NCI-H1930 (cell line): ENCODE measurements at places on chromosomes 16 and 17.

DNA sequence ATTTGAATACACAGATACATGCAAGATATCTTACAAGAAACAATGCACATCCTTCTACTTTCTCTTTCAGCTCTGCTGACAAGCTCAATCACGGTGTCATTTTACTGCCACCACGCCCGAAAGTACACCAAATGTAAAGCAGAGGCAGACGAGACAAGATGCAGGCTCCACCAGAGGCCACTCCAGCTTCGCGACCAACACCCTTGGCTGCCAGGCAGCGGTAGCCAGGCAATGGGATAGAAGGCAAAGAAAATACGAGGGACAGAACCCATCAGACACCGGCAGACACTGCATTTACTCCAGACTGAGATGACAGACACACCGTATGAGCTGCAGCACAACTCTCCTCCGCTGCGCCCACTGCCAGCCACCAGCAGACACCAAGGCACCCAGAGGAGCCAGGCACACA is 41.0 kb downstream of the USP22 start:
- no peak for DNase-seq

DNA sequence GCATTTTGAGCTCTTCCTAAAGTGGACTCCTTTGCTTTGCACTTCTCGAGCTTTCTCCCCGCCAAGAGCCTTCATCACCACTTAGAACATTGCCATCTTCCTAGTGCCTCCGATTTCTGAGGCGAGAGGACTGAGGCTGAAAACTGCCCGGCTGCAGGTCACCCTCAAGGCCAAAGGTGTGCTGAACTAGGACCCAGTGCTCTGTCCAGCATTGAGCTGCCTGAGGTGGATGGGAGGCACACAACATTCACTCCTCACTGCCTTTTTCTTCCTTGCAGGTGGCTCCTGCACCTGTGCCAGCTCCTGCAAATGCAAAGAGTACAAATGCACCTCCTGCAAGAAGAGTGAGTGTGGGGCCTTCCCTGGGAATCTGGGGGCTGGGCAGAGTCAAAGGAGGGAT is 5.4 kb downstream of the MT1A start:
- DNase-seq = no peak

- no peak for DNase-seq
Observed at GRCh38 chr17:16351831-16352230, 1.4 kb downstream of the CENPV start.

- no peak for DNase-seq
Observed at GRCh38 chr16:87345726-87346424, 28.7 kb upstream of the C16orf95 start.

- DNase-seq = no peak
Observed at GRCh38 chr17:17941015-17941414, 31.2 kb downstream of the TOM1L2 start.

GRCh38 chr16:85293904-85294642 is 181.8 kb upstream of the CIBAR2 start:
- DNase-seq = no peak

DNA sequence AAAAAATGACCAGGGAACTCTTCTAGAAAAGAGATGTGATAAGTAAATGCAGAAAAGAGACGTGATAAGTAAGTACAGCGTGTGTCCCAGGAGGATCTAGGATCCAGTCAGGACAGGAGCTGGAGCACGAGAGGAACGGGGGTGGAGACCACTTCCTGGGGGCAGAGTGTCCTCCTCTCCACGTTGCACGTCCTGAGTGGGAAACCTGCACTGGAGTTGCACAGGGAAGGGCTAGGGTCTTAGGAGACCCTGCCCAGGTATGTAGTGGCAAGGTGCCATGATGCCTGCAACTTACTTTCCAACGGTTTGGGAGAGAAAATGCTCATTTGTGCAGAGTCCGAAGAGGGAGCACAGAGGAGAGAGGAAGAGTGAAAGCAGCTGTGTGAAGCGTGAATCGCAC is 55.8 kb downstream of the RNF213 start:
- no peak for DNase-seq

GRCh38 chr17:43766413-43767052 is 7.9 kb upstream of the SOST start:
- DNase-seq = no peak

DNA sequence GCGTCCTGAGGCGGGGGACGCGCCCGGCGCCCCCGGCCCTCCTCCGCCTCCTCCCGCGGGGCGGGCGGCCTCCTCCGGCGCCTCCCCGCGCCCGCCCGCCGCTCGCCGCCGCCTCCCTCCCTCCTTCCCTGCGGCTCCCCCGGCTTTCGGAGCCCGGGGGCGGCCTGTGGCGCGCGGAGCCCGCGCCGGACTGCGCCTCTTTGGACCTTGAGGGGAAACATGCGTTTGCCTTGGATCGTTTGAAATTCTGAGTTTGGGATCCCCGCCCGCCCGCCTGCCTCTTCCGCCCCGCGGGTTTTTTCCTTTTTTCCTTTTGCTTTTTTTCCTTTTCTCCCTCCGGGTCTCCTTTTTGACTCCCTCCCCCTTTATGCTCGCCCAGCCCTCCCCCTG is 390 bp downstream of the ZNRF1 start:
- no peak for DNase-seq

- DNase-seq = no peak
Observed at GRCh38 chr16:56930486-56931270, 1.3 kb upstream of the HERPUD1 start.

GRCh38 chr17:58531661-58532554 is 17.5 kb upstream of the MTMR4 start:
- DNase-seq = peak; percentile 45

DNA sequence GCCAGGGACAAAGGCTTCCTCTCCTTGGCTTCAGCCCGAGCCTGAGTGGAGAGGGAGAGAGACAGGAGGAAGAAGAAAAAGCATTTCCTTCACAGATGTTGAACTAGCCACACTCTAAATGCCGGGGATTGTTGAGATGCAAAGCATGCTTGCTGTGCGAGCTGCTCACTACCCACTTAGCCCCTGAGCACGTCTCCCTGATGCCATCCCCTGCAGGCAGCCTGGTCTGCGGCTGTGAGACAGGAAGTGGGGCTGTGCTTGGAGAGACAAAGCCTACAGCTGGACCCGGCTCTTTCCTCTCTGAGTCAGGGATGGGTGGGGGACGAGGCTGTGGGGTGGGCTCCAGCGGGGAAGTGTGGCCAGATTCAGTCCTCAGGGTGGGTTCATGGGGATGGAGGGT is 13.7 kb downstream of the WNT9B start:
- no peak for DNase-seq

DNA sequence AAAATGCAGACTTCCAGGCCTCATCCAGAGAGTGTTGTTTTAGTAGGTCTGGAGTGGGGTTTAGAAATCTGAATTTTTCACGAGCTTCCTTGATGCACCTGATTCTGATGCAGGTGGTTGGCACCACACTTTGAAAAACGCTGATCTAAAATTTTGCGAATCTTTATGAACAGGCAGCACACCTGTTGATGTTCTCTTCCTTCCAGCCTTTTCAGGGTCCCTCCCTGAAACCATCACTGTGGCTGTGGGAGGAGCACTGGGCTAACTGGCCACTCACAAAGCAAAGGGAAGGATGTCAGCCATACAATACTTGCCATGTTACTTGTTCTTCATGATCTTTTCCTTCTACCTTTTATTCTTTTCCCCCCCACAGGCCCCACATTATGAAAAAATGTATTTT is 14.2 kb downstream of the LDAF1 start:
- no peak for DNase-seq

DNA sequence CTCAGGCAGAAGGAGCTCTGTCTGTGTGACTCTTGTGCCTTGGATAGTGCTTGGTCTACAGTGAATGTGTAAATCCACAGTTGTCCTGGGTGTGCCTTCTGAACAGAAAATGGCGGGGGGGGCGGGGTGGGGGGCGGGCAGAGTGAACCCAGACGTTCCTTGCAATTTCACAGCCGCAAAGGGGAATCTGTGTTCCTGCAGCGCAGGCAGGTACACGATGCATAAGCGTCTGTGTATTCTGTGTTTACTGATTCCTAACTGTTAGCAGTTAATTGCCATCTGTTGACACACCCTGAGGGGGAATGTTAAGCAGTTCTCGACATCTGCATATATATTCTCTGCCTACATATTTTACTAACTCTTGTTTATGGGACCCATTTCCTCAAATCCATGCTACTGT is 123.5 kb upstream of the ZFHX3 start:
- DNase-seq = peak; percentile 7

- no peak for DNase-seq
Observed at GRCh38 chr17:57562184-57562698, 182.9 kb downstream of the CCDC182 start.

GRCh38 chr17:42155614-42156045 is 841 bp upstream of the RAB5C start:
- no peak for DNase-seq

DNA sequence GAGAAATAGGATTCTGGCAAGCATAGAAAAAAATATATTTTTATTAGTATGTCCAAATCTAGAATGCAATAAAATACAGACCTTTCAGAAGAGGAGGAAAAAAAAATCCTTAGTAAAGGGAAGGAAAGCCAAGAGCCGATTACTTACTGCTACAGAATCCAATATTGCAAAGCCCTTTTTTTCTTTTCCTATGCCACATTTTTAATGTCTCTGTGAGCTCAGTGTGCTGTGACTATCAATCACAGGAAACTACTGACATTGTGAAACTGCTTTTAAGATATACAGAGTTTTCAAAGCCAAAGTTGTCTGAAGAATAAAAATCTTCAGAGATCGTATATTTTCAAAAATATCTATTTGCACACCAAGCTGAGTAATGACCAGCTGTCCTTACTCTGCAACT is 120.4 kb downstream of the CHD9NB start:
- no peak for DNase-seq
